ENCODE measurements at places on chromosomes 6 and 20.

DNA sequence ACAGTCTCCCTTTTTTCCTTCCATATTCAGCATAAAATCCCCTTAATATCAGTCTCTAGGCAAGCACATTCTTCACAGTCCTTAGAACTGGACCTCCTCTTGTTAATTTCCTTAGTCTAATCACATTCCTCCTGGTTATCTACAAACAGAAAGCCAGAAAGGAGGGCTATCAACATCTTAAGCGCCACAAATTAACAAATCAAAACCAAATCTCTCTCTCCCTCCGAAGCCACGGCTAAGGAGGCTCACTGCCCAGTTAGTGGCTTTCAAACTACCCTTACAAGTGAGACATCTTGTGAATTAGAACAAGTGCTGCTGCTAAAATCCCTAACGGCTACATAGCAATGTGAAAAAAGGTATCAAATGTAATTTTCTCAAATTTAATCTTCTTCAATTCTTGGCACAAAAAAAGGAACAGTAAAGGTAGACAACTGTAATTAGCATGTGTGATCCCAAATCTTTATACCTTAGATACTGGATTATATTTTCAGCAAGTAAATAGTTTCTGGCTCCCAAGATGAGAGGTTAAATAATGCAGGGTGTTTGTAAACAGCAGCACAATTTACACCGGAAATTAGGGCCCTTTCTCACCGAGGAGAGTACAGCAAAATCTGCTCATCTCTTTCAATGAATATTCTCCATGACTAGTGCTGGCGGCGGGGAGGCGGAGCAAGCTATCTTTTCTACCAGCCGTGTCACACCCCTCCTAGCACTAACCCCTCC lies 1.4 kb upstream of the TRIM39 start:
- DNase-seq = peak; percentile 65

GRCh38 chr20:24686156-24686555 lies 216.7 kb downstream of the SYNDIG1 start:
- no peak for DNase-seq

- DNase-seq = peak; percentile 73
These were observed 33.6 kb downstream of the APCDD1L start for GRCh38 chr20:58481481-58482021.

DNA sequence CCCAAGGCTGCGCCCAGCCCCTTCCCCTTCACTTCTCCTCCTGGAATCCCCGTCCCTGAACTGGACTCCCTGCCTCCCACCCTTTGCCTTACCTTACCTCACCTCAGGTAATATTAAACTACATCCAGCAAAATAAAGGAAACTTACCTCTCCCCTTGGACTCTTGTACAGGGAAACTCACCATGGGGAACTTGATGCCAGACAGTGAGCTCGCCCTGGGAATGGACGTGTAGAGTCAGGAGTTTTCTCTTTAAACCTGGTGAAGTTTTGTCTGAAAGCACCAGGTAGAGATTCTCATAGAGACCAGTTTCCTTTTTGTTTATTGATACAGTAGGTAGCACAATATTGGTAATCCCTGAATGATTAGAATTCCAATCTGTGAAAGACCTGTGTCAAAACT lies 544 bp upstream of the HLA-C start:
- peak; percentile 22 for DNase-seq

DNA sequence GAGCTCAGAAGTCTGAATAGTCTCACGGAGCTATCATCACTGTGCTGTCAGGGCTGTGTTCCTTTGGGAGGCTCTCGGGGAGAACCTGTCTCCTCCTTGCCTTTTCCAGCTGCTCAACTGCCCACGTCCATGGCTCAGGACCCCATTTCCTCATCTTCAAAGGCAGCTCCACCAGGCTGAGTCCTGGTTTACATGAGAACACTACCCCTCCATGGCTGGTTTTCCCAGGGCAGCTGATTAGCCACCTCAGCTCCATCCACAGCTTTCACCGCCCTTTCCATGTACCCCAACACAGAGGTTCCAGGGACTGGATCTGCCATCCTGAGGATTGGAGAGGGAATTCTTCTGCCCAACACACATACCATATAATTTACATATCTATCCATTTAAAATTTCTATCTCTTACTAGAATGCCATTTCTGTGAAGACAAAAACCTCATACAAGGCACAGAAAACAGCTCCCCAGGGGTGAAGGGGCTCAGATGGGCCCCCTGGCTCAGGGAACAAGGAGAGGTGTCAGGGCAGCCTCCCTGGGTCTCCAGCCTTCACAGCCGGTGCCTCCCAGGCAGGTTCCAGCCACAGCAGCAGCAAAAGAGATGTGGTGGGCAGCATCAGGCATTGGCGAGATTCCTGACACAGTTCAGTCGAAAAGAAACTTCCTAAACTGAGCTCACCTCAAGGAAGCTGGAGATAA lies 2.2 kb upstream of the RAET1E start:
- DNase-seq = no peak

DNA sequence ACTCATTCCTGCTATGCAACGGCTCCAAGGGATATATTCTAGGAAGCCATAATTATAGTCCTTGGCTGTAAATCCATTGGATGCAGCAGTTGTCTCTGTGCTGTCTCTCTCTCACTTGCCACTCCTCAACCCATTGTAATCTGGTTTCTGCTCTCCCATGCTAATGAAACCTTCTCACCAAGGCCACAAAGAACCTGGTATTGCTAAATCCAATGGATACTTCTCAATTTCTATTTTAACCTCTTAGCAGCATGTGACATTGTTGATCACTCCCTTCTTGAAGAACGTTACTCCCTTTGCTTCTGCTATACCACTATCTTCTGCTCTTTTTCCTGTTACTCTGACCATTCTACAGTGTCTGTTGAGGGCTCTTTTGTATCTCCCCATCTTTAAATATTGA lies 39.8 kb upstream of the GCLC start:
- DNase-seq = no peak

DNA sequence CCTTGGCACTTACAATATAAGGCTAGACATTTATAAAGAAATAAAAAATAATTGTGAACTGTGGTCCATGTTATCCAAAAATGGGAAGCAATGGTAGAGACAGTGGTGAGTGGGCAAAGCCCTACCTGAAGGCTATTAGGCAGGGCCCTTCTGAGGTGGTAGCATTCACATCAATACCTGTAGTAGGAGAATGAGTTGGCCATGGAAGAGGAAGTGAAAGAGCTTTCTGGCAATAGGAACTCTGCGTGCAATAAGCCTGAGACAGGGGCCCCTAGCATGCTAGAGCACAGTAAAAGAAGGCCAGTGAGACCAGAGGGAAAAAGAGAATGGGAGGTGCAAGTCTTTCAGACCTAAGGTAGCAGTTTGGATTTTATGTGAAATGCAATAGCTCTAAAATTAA lies 754.5 kb downstream of the PTPRT start:
- DNase-seq = no peak

DNA sequence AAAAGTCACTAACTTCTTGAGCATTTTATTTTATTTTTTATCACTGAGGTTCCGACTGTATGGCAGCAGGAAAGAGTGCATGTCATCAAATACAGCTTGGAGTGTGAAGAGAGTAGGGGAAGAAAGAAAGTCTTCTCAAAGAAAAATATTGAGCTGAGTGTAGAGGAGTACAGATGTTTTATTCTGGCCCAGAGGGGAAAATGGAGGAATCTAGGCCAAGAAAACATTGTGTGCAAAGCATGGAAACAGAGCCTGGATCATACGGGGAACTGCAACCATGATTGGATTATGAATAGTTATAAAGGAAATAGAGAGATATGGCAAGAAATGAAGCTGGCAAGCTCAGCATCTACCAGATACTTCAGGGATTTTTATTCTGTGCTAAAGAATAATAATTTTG lies 104.2 kb upstream of the SCGN start:
- DNase-seq = no peak

DNA sequence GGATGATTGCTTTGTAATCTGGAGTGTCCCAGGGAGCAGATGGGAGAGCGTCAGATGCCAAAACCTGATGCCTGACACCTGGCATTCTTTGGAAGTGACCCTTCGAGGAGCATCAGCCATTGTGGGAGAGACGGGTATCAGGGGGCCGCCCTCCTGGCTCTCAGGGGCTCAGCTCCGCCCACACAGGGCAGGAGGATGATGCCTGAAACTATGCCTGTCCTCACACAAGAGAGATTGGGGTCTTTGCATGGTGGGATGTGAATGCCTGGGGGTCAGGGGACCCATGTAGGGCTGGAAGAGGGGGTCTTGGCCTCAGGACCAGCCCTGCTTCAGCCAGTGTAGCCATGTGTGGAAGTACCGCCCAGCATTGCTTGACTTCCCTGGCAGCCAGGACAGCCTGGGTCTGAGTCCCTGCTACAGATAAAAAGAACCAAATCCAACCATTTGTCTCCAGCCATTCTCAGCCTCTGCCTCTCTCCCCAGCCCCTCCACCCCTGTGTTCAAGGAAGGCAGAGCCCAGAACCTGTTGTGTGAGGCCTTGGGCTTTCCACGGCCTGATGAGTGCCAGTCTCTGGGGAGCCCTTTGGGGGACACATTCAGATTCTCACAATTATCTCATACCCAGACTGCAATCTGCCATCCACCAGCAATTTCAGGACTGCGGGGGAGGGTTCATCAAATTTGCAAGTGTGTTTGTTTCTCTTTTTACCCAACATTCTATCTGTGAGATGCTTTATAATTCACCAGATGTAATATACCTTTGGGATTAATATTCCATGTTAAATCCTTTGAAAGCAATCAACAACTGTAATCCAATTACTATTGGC lies 371.2 kb downstream of the PREX1 start:
- DNase-seq = no peak

- DNase-seq = no peak
These were observed 4.9 kb downstream of the MYLK2 start for GRCh38 chr20:31824125-31824485.

- no peak for DNase-seq
These were observed 1.2 kb upstream of the WRNIP1 start for GRCh38 chr6:2763876-2764540.

GRCh38 chr6:93343476-93343875 lies 75.9 kb downstream of the EPHA7 start:
- DNase-seq = no peak

DNA sequence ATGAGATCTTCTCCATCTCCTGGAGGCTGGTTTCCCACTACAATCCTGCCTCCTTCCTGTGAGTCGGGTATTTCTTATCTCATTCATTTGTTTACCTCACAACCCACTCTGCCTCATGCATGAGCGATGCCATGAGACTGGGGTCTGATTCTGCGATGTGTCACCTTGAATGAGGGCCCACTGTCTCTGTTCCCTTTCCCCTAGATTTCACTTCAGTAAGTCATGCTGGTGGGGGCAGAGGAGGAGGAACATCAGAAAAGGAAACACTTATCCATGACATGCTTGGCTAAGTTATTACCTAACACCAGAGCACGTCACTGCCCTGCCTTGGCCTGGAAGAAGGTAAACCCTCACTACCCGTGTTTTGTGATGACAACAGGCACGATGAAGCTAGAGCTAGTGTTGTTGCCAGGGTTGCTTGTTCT lies 337.4 kb upstream of the PRDM1 start:
- no peak for DNase-seq

DNA sequence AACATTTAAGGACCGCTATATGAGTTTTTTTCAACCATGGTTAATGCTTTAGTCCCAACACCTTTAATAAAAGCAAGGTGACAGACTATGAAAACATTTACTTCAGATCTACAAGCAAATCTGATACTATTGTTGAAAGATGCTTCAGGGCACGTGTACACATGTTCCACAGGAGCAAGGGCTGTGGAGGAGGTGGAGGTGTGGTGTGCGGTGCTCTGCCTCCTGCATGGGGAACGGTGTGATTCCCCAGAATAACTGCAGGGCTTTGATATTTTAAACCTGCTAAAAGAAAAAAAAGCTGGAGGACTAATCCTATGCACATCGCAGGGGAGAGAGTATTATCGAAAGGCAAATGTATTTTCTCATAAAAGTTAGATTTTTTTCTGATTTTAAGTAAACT lies 188.1 kb upstream of the CEP162 start:
- DNase-seq = no peak

- no peak for DNase-seq
These were observed 26.2 kb upstream of the FOXP4 start for GRCh38 chr6:41519745-41520699.

- DNase-seq = no peak
These were observed 287.2 kb downstream of the FOXC1 start for GRCh38 chr6:1896897-1897296.

GRCh38 chr6:26251354-26252076 lies 113.5 kb upstream of the BTN3A2 start:
- DNase-seq = peak; percentile 50

DNA sequence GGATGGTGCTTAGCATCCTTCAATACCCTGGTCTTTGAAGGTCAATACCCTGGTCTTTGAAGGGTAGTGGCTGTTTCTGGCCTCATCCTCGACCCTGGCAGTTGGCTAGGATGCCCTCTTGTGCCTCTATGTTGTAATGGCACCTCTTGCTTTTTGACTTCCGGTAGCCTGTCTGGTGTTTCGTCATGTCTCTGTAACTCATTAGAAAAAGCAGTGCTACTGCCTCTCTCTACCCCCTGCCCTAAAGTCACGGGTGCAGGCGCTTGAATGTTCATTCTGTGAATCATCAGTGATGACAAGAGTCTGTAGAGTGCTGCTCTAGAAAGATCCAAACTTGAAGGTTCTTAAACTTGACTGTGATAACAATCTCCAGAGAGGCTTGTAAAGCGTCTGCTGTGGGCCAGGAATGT lies 28.3 kb downstream of the RSPO4 start:
- no peak for DNase-seq

GRCh38 chr6:168403370-168404005 lies 37.5 kb upstream of the SMOC2 start:
- no peak for DNase-seq

GRCh38 chr6:44715925-44716324 lies 328.4 kb downstream of the CDC5L start:
- no peak for DNase-seq

DNA sequence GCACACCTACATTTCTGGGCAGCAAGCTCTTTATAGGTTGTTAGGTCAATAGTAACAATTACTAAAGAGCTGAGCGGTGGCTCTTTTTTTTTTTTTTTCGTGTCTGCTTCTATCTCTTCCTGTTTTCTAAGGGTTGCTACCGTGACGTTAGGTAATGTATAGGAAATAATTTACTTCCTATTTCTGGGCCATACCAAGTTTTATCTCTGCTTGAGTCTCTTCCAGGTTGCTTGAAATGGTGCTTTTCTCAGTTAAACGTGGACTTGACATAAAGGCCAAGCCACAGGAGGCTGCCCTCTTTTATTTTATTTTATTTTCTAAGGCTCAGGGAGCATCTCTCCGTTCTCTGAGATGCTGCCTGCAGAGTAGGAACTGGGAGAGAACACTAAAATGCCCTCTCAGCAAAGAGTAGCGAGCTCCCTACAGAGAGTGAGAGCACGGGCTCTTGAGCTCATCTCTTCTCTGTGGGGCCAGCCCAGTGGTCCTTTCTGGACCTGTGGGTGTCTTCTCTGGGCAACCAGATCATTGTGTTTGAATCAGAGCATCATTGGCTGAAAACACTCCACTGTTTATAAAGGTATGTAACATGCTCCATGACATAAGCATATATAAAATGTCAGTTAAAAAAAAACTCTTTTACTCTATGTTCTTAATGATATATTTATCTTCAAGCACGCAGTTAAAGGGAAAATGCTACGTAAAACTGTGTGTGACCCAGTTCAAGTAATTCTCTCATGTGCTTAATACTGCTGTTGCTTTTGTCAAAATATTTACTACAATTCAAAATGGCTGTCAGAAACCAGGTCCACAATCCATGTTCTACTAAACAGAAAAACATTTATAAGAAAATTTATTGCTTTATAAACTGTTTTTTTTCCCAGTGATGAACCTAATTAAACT lies at the start of gene ZNF831:
Gene ZNF831 (plus strand): TSS at position 191 of the 900 bp plus-strand sequence. CDS start 27,199 bp downstream, outside the sequence.
- DNase-seq = no peak

All from hepatic stellate cell (primary cell).